ENCODE measurements at places on chromosomes 4 and X. TPM values are rescaled to one million over a fixed set of nuclear protein-coding genes. Genes with fewer than 3 reads are reported as not detected.

The BST1 gene
- total RNA-seq: 0.92 TPM

The NDP gene
- 23.6 TPM for total RNA-seq

The CXCL8 gene
- not detected for total RNA-seq

The CACNA1F gene
- total RNA-seq: 1.4 TPM

The CFP gene
- 1.9 TPM for total RNA-seq

The NSUN7 gene
- total RNA-seq: 1.1 TPM

The COQ2 gene
- total RNA-seq: 6.1 TPM

The NAP1L2 gene
- 77.4 TPM for total RNA-seq

The S100G gene
- not detected for total RNA-seq

The FBXL5 gene
- 89.7 TPM for total RNA-seq

The RAB41 gene
- not detected for total RNA-seq

The ELF4 gene
- 1.6 TPM for total RNA-seq

The TMPRSS11A gene
- not detected for total RNA-seq

The FAM241A gene
- total RNA-seq: 2.2 TPM

The GPRASP1 gene
- 120 TPM for total RNA-seq

The PNMA6F gene
- total RNA-seq: 3.3 TPM

The NOX1 gene
- total RNA-seq: not detected

The FGA gene
- total RNA-seq: not detected

The NOP14 gene
- 13.8 TPM for total RNA-seq

The ZMAT1 gene
- 16.7 TPM for total RNA-seq

The WWC2 gene
- 31.8 TPM for total RNA-seq

The ERAS gene
- total RNA-seq: not detected

The SLITRK4 gene
- 25.1 TPM for total RNA-seq

The TRPC5OS gene
- total RNA-seq: not detected

The TMEM271 gene
- total RNA-seq: 21.8 TPM

The CCDC149 gene
- total RNA-seq: 54.5 TPM

The OPRPN gene
- total RNA-seq: not detected

The MAGEB1 gene
- not detected for total RNA-seq

The SLC10A6 gene
- total RNA-seq: 0.26 TPM

The SSX2B gene
- not detected for total RNA-seq

The P2RY8 gene
- not detected for total RNA-seq

The XAGE1A gene
- not detected for total RNA-seq

The CT45A3 gene
- not detected for total RNA-seq

The HELT gene
- total RNA-seq: not detected

The CTAG1B gene
- total RNA-seq: not detected

The APEX2 gene
- total RNA-seq: 6.3 TPM

The FHDC1 gene
- 1.6 TPM for total RNA-seq

The ZNF718 gene
- 16.8 TPM for total RNA-seq

The AMOT gene
- total RNA-seq: 85.1 TPM

The PASD1 gene
- total RNA-seq: not detected

The CXCL13 gene
- total RNA-seq: not detected

The SYP gene
- 450 TPM for total RNA-seq

The CPE gene
- total RNA-seq: 583 TPM

All from dorsolateral prefrontal cortex (tissue), 122 donors.